DND-41 (cell line): ENCODE measurements at places on chromosomes 4 and X.

DNA sequence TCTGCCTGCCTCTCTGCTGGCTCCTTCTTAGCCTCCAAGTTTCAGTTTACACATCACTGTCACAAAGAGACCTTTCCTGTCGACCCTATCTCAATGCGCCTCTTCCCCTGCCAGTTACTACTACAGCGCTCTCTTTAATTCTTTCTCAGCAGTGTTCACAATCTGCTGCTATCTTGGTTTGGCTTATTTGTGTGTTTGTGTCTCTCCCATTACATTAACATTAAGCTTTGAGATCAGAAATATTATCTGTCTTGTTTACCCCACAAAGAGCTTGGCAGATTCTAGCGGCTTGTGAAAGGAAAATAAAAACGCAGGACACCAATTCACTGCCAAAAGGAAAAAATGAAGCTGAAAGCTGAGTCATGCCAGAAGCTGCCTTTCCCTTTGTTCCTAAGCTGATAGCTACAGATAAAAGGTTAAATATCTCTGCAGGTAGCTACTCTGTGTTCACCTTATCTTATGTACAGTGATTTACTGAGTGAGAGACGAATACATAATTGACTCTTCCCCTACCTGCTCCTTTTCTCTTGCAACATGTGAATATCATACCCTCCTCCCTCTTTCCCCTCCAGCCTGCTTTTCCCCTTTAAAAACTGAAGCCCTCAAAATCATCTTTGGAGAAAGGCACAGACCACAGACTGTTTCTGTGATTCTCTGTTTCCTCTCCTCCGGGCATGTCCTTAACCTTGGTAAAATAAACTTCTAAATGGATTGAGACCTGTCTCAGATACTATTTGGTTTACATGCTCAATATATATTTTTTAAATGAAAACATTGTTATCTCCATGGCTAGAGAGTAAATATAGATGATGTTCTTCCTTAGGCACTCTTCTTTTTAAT lies 19.3 kb upstream of the SLC9A7 start:
- no peak for DNase-seq

- no peak for DNase-seq
Observed at GRCh38 chr4:11430536-11430935, 1.8 kb upstream of the HS3ST1 start.

- DNase-seq, result no peak
Observed at GRCh38 chrX:150088766-150089518, 150.7 kb upstream of the EOLA2 start.

DNA sequence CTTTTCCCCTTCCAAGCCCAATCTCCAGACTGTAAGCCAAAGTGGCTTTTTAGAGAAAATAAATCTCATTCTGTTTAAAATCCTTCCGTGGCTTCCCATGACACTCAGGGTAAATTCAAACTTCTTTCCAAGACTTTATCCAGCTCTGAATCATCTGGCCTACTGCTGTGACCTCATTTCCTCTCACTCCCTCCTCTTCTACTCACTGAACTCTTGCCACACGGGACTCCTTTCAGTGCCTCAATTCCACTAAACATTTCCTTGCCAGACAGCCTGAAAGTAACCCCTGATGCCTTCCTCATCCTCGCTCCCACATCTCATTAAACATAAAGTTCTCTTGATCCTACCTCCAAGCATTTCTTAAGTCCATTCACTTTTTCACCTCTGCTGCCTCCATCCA lies 27.8 kb upstream of the RNF128 start:
- DNase-seq, result no peak

GRCh38 chrX:116526010-116526409 lies 63.2 kb upstream of the CT83 start:
- DNase-seq, result no peak

- DNase-seq, result no peak
Observed at GRCh38 chrX:56728321-56728720, 722 bp upstream of the NBDY start.

DNA sequence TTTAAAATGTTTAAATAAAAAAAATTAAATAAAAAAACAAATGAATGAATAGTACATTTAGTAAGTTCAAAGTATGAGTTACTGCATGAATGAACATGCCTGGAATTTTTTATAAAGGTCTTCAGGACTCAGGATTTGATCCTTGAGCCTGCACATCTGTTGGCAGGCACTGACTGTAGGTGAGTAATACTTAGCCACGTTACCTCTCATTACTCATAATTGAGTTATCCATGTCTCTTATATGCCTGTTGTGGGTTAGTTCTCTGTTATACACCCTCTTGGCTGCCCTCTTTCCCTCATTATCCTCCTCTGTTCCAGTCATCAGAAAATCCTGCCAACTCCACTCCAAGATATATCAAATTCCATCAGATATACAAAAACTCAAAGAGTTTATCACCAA lies 276.0 kb downstream of the FBXW7 start:
- no peak for DNase-seq
